ENCODE measurements at places on chromosomes 16 and 17.
A peak's percentile ranks its signal among the peaks of the same experiment; 100 is the strongest.

- no peak for DNase-seq
These were observed 357.9 kb downstream of the CNTNAP4 start for GRCh38 chr16:76634847-76635697.

DNA sequence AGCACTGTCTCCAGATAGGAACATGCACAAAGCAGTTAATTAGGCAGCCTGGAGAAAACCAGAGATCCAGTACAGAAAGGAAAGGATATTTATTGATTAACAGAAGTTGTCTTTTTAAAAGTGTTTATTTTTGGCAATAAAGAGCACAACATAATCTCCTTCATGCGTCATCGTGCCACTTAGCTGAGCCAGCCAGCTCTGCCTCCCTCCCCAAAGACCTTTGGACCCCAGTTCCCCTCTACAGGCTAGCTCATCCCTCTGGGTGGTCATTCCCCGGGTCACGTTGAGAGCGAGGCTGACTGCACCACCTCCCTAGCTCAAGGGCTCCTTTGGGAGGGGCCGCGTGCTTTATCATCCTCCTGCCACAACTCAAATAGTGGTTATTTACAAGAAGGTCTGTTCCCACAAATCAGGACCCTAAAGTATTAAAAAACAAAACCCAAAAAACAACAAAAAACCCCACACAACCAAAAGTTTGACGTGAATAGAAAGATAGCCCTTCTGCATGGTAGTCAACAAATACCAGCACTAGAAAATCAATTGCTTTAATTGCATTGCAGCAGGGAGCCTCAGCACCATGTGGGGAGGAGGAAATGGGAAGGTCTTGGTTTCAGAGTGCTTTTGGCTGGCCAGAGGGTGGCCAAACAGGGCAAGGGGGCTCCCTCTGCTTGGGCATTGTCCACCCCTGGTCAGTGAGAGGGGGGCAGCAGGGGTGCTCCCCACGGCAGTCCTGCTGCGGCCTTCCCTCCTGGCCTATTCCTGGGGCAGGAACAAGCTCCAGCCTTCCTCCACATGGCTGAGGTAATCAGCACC lies 9.6 kb downstream of the POLR2C start:
- no peak for DNase-seq

DNA sequence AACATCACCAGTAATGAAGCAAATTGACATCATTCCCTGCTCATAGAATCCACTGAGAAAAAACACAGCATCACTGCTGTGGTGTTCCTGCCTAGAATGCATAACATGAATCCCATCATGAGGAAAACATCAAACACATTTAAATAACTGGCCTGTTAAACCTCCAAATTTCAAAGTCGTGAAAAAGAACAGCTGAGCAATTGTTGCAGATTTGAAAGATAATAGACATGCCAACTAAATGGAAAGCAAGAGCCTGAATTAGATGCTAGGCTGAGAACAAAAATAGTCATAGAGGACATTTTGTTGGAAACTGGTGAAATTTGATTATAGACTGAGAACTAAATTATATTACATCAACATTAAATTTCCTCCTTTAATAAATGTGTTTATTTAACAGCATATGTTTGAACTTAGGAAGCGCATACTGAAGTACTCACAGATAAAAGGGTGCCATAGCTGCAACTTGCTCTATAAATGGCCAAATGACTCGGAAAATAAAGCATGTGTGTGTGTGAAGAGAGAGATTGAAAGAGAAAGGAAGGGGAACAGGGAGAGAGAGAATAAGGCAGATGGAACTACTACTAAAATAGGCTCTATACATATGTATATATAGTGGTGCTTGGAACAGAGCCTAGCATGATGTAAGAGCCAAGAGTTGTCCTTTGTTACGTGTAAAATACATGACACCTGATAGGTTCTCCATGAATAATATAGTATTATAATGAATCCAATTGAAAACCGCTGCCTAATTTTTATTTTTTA lies 305.0 kb upstream of the MON1B start:
- DNase-seq: no peak

DNA sequence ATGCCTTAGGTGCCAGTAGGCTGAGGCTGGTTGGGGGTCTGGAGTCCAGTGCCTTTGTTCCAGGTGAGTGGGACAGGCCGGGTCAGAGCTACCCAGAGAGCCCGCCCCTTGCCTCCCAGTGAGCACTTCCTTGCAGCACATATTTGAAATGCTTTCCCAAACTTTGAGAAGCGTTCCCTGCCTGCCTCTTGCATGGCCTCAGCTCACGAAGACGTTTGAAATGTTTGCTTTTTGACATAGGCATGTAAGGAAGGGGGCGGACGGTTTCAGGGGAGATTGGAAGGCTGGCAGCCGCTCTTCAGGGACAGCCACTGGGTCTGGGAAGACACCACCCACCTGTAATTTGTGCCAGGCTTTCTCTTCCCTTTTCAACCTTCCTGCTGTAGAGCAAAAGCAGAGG lies 5.1 kb upstream of the FOXL1 start:
- no peak for DNase-seq

- DNase-seq: no peak
These were observed 256.3 kb upstream of the ZFHX3 start for GRCh38 chr16:73304008-73304774.

DNA sequence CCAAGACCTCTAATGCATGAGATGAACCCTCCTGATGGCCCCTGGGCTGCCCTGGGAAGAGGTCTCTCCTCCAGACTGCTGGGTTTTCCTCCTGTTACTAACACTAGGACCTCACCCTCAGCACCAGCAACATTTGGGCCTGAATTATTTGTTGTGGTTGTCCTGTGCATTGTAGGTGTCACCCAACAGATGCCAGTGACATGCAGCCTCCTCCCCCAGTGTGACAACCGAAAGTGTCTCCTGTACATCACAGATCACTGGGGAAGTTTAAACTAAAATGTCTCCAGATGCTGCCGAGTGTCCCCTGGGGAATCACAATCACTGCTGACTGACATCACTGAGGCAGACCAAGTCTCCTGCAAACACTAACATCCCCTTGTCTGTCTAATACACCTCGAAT lies 74.8 kb downstream of the SLC5A11 start:
- no peak for DNase-seq

GRCh38 chr16:29029168-29029994 lies 44.5 kb downstream of the LAT start:
- peak; percentile 79 for DNase-seq

GRCh38 chr17:9291912-9292560 lies 270.7 kb downstream of the NTN1 start:
- DNase-seq: peak; percentile 54

DNA sequence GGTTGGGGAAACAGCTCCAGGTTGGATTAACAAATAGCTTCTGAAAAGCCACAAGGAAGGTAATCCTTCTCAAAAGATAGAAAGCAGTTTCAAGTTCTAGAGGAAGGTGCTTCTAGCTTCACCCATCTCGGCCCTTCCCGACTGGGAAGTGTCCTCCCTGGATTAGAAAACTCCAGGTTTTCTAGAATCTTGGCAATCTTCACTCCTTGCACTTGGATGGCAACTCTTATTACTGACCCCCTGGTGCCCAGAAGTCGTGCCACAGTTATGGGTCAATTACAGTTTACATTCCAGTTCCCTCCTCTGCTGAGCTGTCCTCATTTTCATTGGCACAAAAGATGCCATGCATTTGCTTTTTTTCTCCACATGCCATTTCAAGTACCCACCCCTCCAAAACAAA lies 65.6 kb downstream of the SMG6 start:
- DNase-seq: no peak

DNA sequence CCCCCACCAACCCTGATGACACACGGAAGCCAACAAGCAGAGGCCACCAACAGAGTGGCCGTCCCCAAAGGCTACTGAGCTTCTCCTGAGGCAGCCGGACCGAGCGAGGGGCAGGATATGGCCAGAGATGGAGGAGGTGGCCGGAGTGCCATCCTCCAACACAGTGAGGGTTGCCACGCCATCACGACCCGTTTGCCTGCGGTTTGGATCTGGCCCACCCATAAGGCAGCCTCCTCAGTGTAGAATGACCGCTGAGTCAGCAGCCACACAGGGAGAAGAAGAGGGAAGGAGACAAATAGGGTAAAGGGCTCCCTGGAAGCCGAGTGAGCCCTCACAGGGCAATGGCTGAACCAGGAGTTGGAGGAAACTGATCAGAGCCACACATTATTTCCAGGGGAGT lies 13.8 kb downstream of the HNF1B start:
- no peak for DNase-seq

DNA sequence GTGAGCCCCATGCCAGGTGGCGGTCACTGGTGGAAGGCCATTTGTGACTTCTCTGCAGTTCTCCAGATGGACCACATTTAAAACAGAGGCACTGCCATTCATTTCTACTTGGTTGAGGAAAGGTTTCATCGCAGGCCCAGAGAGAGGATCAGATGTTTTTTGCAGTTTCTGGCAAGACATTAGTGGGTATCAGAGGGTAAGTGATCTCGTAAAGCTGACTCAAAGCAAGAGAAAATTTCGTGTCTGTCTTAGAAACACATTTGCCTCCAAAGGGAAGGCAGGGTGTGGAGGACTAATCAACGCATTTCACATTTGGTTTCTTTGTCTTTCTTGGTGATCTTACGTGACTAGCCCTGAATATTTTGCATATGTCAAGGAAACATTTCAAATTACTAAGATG lies 81.8 kb downstream of the PRKCB start:
- DNase-seq: peak; percentile 82

GRCh38 chr16:89613954-89614459 lies 565 bp downstream of the DPEP1 start:
- no peak for DNase-seq

- DNase-seq: peak; percentile 51
These were observed 2.6 kb upstream of the GRIN2C start for GRCh38 chr17:74862108-74862901.

GRCh38 chr17:28004344-28004743 lies 38.1 kb upstream of the NLK start:
- peak; percentile 2 for DNase-seq

DNA sequence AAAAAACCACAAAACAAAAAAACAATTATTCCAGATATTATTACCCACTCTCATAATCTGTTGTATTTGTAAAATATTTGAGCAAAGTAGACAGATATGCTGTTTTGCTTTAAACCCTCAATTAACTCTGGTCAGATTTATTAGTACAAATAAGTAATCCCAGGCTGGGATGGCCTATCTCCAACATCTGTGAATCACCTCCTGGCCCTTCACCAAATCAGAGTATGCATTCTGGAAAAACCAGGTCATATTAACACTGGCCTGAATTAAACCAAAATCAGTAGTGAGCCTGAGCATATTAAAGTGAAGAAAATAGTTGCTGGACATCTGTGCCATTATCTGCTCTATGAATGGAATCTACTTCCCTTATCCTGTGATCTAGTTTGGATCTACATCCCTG lies 41.0 kb downstream of the STAT3 start:
- DNase-seq: no peak

DNA sequence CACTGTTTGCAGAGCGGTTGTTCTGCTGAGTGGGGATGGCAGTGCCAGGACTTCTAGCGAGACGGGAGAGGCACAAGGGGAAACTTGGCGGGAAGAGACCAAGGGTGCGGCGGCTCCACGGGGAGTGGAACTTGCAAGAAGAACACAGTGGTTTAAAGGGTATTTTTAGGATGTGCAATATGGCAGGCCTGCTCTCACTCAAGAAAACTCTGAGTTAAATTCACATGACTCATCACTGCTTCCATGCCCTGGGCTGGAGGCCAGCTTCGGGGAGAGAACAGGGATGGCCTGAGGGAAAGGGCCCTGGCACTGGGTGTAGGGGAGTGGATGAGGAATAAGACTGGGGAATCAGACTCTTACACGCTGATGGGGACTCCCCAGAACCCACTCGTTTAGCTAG lies 13.3 kb upstream of the CD300LD start:
- no peak for DNase-seq

- DNase-seq: peak; percentile 81
These were observed at the start of gene HOXB4 for GRCh38 chr17:48577946-48578615. TSS of gene HOXB4 (minus strand) at chr17:48578350. CDS start at chr17:48578319, 31 bp downstream.

DNA sequence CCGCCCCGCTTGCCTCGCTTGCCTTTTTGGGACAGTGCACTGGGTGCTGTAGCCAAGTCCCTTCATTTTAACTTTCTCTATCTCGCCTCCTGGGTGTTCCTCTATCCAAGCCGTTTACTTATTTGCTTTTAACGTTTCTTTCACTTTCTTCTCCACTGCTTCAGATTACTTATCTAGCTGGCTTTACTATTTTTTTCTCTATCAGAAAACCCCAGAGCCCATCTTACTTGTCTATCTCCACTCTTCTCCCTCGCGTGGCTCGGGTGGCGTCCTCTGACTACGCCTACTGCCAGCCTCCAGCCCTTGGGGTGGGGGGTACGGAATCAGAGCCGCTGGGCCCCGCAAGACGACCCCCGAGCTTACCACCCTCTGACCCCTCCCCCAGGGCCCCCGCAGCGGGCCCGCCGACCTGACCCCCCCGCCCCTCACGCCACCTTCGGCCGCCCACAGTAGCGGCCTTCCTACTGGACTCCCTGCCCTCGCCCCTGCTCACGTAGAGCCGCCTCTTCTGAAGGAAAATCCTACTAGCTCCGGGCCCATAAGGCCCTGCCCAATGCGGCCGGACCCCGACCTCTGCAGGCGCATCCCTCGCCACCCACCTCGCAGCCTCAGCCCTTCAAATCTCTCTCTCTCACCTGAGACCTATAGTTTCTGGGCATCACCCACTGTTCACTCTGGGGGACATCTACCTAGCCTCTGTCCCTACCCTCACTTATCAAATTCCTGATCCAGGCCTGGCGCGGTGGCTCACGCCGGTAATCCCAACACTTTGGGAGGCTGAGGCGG lies 1.0 kb upstream of the SLC12A4 start:
- no peak for DNase-seq

- DNase-seq: no peak
These were observed 489.6 kb downstream of the CDH13 start for GRCh38 chr16:83116274-83116892.

- no peak for DNase-seq
These were observed 287.4 kb downstream of the SLC39A11 start for GRCh38 chr17:72804949-72805707.

- no peak for DNase-seq
These were observed 50.5 kb downstream of the CBFA2T3 start for GRCh38 chr16:88926374-88926990.

DNA sequence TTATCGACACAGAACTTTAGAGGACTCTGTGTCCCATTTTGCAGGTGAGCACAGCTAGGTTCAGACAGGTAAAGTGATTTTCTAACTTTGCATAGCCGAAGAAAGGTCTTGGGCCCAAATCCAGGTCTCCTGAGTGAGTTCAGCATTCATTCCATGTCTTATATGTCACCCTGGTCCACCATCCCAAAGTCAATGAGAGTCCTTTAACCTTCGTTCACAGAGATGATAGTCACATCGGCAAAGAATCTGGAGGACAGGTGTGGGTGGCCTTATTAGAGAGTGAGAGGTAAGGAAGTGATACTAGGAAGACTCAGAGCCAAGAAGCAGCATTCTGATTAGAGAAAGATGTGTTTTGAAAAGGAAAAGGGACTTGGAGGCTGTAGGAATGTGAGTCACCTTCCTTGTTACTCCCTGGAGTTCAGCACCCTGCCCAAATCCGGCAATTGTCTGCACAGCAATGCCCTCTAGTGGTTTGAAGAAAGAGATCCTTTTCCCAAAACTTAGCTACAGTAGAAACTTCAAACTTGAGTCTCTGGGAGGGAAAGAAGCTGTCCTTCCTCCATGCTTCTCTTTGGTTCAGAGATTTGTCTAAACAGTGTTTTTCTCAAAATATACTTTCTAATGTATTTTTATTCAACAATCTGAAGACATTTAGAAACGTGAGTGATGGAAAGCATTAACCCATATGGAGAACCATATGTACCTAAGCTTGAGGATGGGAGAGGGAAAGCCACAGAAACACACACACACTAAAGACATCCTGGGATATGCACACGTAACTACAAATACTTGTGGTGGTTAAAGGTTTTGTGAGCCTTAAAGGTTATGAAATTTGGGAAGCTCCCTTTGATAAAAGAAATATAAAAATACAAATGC lies 96.4 kb upstream of the SHISA6 start:
- peak; percentile 17 for DNase-seq

GRCh38 chr17:67879662-67880061 lies 54.4 kb downstream of the BPTF start:
- DNase-seq: no peak

All from GM12865 (cell line).